Caudate nucleus (tissue), 63 donors: ENCODE measurements at places on chromosomes 5 and 9.
A peak's percentile ranks its signal among the peaks of the same experiment; 100 is the strongest.

DNA sequence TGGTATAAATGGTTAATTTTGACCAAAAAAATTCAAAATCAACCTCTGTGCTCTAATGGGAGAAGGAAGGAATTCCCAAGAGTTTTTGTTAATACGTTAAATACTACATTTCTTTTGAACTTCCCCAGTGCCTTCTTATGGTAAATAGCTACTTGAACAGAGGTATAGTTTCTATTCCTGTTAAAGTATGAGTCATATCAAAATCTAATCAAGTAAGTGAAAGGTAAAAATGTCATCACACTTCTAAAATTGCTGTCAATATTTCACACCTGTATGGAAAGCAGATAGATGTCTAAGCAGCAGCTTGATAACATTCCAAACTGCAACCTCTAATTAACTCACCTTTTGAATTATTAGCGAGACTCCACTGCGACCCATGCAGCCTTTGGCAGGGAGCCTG lies 214.1 kb upstream of the MEF2C start:
- no peak for DNase-seq

GRCh38 chr5:141685591-141685990 lies 3.6 kb upstream of the ARAP3 start:
- no peak for DNase-seq

DNA sequence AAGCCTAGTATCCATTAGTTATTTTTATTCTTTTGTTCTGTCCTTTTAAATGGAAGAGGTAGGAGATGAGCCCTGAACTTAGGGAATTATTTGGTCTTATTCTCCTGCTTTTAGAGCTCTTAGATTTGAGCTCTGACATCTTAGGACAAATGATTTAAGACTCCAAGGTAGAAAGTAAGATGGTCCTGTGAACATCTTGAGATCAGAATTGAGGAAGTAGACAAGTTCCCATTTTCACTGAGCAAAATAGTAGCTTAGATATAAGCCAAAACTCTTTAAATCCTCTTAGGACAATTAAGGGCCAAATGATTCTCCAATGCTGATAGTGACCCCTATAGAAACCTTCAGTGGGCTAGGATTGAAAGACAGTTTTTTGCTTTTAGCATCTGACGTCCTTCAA lies 53.0 kb upstream of the RUSC2 start:
- DNase-seq: no peak

DNA sequence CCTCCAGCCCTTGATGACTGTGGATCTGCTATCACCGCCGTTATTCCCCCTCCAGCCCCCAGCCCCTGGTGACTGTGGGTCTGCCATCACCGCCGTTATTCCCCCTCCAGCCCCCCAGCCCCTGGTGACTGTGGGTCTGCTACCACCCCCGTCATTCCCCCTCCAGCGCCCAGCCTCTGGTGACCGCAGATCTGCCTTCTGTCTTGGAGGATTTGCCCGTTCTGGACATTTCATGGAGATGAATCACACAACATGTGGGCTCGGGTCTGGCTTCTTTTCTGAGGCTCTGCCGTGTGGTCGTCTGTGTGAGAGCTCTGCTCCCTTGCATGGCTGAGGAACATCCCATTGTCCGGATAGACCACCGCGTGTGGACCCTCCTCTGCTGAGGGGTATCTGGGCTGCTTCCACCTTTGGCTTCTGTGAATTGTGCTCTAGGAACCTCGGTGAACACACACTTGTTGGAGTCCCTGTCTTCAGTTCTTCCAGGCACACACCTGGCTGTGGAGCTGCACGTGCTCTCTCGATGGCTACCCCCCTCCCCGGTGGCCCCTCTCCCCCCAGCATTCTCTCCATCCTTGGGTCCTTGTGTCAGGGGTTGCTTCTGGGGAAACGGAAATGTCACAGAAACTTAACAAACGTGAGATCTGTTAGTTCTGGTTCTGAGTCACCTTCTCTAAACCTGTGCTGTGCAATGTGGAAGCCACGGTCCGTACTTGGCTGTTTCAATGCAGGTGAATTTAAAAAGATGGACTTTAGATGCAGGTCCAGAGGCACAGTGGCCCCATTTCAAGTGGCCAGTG lies 105.3 kb upstream of the COL5A1 start:
- no peak for DNase-seq

- DNase-seq: no peak
Observed at GRCh38 chr9:447230-448025, 232.8 kb downstream of the DOCK8 start.

DNA sequence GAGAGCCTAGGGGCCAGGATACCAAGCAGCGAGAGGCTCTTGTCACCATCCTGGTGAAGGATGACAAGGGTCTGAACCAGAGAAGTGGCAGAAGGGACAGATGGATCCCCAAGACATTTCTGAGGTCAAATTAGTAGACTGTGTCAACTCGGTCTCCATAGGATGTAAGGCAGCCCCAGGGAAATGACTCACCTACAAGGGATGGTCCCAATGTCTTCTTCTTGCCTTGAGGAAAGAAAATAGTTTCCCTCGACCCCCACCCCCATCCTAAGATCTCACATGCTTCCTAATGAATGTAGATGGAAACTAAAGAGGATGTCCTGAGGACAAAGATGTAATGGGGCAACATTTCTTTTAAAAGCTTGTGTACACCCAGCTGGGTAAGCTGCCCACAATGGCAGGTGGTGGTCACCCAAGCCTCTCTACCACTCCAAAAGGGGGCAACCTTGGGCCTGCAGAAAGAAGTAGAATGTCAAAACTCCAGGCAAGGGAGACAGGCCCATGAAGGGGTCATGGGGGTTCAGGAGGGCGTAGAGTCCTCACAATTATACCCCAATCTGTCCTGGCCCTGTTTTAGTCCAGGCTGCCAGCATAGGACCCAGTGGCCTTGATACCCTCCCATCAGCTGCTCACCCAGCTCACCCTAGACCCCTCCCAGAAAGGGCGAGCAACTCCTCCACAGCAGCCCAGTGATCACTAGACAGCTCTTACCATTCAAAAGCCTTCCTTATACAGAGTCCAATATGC lies 187.4 kb downstream of the ACTL7B start:
- DNase-seq: no peak

DNA sequence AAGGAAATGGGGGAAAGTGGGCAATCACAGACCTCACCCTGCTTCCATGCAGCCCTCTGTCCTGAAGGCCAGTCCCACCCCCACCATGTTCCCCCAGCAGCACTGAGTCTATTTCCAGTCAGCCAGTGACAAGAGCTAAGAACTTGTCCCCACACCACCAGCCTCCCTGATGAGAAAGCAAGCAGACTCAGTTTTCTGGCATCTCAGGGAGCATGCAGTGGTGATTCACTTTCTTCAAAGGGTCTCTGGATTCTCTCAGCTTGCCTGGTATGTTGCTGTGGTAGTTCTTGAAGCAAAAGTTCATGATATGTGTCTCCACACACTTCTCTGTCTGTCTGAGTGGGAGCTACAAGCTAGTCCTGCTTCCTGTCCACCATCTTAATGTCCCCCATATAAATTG lies 799.9 kb upstream of the TYRP1 start:
- no peak for DNase-seq

DNA sequence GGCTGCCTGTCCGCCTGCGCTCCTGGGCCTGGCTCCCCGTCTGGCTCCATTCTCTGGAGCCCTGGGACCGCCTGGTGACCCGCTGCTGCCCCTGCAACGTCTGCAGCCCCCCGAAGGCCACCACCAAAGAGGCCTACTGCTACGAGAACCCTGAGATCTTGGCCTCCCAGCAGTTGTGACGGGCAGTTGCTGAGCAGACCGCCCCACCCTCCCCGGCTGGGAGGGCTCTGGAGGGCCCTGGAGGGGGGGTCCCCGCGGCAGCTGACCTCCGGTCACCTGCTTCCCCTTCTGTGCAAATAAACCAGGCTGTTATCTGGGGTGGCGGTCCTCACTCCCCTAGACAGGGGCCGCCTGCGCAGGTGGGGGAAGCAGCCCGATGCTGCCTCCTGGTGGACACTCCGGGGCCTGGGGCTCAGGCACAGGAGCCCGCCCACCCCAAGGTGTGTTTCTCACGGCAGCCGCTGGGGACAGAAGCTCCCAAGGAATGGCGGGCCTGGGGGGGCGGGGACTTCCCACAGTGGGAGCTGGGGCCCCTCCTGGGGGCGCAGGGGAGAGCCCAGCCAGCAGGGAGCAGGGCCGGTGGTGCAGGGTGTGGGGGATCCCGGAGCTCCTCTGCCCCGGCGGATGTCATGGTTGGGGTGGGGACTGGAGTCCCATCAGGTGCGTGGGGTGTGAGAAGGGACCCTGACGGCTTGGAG lies 4.7 kb upstream of the TUBB4B start:
- DNase-seq: peak; percentile 34

GRCh38 chr9:4987961-4988421 lies 2.9 kb downstream of the JAK2 start:
- DNase-seq: no peak

GRCh38 chr9:6955251-6955921 lies 197.6 kb downstream of the KDM4C start:
- no peak for DNase-seq

DNA sequence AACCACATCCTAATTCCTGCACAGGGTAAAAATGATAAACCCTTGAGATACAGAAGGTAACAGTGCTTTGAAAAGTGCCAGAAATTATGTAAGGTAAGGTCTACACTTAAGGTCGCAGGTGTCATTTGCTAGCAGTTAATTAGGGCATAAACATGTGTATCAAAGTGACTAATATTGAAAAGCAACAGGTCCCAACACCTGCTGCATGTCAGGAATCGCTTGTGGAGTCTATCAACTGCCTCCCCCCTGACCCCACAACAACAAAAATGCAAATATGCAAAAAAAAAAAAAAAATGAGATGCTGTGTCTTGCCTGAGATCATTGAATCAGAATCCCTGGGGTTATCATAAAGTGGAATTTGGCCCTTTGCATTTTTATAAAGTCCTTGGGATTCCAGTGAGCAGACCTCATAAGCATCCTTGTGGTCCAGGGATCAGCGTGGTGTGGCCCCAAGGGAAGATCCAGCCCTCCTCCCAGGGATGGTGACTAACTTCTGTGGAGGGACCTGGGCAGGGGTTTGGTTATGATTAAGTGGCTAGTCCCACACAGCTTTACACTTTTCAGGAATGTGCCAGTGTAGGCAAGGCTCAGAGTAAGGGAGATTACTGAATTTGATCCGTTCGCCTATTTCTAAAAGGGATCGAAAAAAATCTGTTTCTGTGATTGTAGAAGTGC lies 92.5 kb upstream of the TNFSF8 start:
- no peak for DNase-seq

GRCh38 chr9:95373069-95373681 lies 55.7 kb upstream of the FANCC start:
- no peak for DNase-seq

DNA sequence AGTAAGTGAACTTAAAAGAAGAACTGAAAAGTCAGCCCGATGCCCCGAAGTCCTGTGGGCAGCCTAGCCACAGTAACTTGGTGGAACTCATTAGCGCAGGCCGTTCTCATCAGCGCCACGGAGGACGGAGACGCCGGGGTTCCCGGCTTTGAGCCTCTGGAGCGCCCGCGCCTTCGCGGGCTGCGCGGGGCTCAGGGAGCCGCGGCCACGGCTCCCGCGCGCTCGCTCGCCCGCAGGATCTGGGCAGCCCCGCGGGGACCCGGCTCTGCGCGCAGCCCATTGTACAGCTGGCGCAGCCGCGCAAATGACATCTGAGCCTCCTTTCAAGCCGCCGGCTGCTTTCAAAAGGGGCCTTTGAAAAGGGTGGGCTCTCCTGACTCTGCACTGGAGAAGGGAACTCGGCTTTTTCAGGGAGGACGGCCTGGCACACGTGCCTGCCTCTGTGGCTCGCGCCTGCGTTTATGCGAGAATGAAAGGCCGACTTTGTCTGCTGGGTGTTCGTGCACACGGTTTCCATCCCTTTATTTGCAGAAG lies 40.7 kb downstream of the TLR4 start:
- DNase-seq: peak; percentile 62

GRCh38 chr5:75681125-75681830 lies 36.0 kb downstream of the POC5 start:
- DNase-seq: peak; percentile 16

- no peak for DNase-seq
Observed at GRCh38 chr9:133632806-133633680, 3.1 kb upstream of the DBH start.

GRCh38 chr5:151743530-151743929 lies 14.9 kb downstream of the ATOX1 start:
- no peak for DNase-seq

GRCh38 chr5:32771037-32771436 lies 59.9 kb downstream of the NPR3 start:
- DNase-seq: no peak

GRCh38 chr5:60598424-60598823 lies 101.5 kb downstream of the DEPDC1B start:
- no peak for DNase-seq

DNA sequence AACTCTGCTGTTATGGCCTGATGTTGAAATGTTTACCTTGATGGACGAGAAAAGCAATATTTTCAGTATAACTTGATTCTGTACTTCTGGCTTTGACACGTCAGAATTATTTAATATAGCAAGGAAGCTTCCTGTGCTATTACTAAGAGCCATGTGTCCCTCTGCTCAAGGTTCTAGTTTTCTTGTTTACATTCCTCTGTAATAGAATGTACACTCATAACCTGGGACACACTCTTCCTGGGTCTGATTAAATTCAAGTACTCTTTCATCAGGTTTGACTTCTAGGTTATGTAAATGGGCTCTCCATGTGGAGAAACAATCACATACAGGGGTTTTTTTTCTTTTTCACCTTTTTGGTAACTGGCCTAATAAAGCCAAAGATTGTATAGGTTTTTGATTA lies 33.1 kb downstream of the GTF3C4 start:
- no peak for DNase-seq

DNA sequence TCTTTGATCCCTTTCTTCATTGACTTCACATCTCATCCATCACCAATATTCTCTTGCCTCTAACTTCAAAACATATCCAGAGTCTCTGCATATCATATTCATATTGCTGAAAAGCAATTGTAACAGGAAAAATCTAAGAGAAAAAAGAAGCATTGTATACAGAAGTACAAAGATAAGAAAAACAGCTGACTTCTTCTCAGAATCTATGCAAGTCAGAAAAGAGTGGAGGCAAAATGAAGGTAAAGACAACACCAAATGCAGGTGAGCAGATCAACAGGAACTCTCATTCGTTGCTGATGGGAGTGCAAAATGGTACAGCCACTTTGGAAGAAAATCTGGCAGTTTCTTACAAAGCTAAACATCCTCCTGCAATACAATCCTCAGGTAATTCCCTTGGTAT lies 155.6 kb downstream of the PHF2 start:
- DNase-seq: no peak

DNA sequence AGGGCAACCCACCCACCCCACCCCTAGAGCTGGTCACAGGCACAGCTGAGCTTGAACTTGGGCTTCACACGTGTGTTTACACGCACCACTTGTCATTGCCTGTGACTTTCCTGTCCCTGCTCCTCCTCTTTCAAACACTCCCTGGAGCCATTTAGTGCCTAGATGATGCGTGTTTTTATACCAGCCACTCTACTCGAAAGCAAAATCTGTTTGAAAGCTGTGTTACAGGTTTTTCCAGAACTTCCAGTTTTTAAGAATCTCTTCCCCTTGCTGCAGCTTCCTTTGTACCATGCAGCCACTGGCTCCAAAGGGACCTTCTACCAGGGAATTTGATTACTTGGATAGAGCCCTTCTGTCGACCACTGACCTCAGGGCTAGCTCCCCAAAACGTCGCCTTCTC lies 78.8 kb upstream of the SPRY4 start:
- no peak for DNase-seq
